ENCODE measurements at places on chromosomes 4 and X.

GRCh38 chr4:55078987-55079386 lies 46.4 kb downstream of the KDR start:
- no peak for DNase-seq

- no peak for DNase-seq
These were observed 87.0 kb upstream of the TSPAN5 start for GRCh38 chr4:98745366-98745765.

GRCh38 chr4:119068529-119068962 lies 67.1 kb upstream of the MYOZ2 start:
- DNase-seq: no peak

DNA sequence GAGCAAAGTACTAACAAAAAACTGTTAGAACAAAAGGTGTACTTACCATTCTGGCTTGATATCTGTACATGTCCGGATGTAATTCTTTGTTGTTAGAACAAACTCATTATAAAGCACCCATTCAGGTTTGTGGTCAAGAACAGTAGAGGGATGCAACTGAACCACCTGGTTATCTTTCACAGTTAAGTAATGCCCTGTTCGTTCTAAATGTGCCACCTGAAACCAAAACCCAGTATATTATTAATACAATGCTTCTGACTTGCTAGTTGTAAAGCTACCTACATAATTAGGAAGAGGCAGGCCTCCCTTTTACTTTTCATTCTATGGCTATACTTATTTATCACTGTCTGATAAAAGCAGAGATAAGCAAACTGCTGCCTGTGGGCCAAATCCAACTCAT lies 54.8 kb downstream of the DHX15 start:
- DNase-seq: no peak

DNA sequence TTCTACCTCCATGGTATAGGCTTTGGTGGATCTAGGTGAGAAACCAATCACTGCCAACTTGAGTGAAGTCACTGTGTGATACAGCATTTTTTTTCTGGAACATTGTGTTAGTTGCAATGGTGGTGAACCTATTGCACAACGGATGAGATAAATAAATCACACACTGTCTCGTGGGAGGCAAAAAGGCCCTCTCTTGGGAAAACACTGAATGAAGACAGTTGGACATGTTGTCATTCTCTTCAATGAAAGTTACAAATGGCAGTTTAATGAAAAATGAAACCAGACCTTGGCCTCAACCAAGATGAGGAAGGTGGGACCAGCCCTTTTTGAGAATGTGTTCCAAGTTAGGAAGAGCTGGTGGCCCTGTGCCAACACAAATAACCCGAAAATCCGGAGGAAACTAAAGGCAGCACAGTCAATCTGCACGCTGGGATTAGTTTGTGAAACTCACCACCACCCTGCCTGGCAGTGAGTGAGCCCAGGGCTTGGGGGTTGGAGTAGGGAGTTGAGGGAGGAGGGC lies 5.4 kb upstream of the ADGRG2 start:
- peak; percentile 20 for DNase-seq
